ENCODE measurements at places on chromosomes 5 and 9.

DNA sequence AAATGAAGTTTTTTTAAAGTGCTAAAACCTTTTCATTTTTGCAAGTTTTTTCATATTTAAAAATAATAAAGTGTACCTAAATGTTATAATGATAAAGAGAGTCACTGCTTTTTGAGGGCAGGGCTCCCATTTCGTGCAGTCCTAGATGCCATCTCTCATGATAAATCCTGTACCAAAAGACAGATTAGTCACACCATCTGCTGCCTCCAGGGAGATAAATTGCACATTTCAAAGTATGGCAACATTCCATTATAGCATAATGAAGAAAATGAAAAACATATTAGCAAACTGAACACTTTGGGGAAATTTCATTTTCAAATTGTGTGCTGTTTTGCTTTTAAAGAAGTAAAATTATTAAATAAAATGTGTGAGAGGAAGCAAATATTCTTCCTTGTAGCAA lies 257.2 kb downstream of the KIAA0825 start:
- DNase-seq: no peak

DNA sequence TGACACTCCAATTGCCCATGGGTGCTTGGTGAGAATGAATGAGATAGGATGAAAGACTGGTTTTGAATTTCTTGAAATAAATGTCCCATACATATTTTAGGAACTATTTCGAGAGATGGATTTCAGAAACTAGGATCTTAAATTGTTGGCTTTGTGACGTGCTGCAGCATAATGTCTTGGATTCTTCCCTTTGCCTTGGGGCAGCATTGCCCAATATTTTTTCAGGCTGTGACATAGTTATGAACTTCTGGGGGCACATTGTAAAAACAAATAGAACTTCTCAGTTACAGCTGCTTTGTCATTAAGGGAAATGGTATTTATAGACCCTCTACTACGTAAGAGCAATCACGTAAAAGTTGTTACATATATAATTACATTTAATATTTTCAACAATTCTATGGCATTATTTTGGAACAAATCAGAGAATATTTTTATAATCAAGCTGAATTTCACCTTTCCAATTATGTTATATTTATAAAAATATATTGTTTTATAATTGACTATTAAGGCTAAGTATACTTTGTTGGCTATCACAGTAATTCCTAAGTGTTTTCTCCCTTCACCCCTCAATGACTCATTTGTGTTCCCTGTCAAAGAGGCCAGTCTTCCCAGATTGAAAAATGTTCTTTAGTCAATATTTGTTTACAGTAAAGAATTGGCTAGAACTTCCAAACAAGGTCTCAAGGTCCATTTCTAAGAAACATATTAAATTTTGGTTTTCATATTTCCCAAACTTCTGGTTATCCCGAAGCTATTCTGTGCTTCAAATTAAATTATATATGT lies 1388.3 kb upstream of the ACO1 start:
- DNase-seq: no peak

DNA sequence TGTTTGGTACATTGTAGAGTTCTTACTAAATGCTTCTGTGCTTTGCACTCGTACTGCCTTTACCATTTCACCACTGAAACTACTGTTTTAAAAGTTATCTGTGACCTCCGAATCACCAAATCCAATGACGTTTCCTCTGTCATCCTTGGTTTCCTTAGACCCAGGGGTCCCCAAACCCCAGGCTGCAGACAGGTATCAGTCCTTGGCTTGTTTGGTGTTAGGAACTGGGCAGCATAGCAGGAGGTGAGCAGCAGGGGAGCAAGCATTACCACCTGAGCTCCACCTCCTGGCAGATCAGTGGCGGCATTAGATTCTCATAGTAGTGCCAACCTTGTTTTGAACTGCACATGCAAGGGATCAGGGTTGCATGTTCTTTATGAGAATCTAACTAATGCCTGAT lies 26.8 kb upstream of the APC start:
- DNase-seq: no peak

DNA sequence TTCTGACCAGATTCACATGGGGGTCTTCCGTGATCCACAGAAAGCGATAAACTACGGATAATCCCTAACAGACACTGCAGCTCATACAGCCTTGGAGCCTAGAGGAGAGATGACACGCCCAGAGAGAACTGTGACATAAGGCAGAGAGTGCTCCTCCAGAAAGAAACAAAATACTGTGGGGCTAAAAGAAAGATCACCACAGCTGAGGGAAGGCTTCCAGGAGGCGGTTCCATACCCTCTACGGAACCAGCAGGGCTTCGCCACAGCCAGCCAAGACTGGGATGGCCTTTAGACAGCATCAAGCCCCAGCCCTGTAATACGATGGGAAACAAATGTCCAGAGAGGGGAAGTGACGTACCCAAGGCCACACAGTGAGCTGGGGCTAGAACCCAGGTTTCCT lies 19.3 kb downstream of the GPX3 start:
- no peak for DNase-seq

- DNase-seq: no peak
Measured at GRCh38 chr5:169772688-169773087, 135.6 kb downstream of the DOCK2 start.

DNA sequence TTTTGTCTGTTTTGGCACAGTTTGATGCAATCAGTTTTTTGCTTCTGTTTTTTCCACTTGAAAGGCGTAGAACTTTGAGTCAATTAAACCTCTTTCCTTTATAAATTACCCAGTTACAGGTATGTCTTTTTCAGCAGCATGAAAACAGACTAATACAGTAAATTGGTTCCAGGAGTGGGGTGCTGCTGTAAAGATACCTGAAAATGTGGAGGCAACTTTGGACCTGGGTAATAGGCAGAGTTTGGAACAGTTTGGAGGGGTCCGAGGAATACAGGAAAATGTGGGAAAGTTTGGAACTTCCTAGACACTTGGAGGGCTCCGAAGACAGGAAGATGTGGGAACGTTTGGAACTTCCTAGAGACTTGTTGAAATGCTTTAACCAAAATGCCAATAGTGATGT lies 2022.2 kb downstream of the MAT2B start:
- no peak for DNase-seq

- DNase-seq: no peak
Measured at GRCh38 chr9:93292288-93292615, 108.3 kb downstream of the WNK2 start.

DNA sequence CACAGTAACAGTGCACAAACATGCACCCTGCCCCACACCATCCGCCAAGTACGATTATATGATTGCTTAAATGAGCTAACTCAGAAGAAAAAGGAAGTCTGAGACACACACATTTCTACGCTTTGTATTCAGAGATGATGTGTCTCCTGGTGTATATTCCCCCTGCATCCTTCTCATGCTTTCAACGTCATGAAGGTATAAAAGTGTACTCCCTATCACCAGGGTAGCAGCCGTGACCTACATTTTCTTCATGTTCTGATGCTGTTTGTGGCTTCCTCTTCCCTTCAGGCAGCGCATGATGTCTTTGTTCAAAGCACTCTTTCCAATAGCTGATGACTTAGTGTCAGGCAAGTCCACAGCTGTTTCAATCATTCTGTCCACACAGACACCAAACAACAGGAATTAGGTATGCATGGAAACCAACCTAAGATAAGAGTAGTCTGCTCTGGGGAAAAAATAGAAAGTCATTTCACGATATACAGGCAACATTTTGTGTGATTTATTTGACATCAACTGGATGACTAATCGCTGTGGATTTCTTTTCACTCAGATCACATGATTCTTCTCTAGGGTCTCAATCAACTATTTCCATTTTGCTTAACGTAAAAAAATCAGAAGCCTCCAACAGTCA lies 269.4 kb upstream of the PTGER4 start:
- no peak for DNase-seq
